ENCODE measurements at places on chromosomes 2 and 18.

DNA sequence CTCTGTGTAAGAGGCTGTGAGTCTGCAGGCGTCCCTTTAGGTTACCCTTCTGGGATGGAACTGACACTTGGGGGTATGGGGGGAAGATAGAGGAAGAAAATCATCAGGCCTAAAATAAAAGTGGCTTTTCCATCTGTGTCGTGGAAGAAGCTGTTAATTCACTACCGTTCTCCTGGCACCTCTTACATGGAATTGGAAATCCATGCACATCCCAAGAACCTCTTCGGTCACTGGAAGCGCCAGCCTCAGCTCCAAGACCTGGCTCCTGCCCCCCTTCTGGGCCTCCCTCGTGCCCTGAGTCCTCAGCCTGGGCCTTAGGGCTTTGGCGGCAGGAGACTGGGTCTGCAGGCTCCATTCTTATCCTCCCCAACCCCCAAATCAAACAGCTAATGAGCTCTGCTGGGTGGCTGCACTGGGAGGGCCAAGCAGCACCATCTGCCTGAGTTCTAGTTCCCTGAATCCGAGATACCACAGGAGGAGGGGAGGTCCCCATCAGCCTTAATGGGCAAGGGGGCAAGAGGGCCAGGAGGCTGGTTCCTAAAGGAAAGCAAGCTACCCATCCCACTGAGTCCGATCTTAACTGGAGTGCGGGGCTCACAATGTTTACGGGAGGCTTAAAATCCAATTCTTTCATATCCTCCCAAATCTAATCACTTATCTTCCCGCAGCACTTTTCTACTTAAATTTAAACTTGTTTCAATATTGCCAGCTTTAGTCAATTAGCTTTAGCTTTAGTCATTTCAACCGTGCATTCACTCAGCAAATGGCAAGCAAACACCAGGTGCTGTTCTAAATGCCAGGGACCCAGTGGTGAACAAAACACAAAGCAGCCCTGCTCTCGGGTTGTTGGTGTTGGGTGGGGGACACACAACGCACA lies 52.8 kb downstream of the FAM178B start:
- no peak for DNase-seq

- no peak for DNase-seq
Measured at GRCh38 chr18:11989966-11990380, 8.7 kb downstream of the IMPA2 start.

DNA sequence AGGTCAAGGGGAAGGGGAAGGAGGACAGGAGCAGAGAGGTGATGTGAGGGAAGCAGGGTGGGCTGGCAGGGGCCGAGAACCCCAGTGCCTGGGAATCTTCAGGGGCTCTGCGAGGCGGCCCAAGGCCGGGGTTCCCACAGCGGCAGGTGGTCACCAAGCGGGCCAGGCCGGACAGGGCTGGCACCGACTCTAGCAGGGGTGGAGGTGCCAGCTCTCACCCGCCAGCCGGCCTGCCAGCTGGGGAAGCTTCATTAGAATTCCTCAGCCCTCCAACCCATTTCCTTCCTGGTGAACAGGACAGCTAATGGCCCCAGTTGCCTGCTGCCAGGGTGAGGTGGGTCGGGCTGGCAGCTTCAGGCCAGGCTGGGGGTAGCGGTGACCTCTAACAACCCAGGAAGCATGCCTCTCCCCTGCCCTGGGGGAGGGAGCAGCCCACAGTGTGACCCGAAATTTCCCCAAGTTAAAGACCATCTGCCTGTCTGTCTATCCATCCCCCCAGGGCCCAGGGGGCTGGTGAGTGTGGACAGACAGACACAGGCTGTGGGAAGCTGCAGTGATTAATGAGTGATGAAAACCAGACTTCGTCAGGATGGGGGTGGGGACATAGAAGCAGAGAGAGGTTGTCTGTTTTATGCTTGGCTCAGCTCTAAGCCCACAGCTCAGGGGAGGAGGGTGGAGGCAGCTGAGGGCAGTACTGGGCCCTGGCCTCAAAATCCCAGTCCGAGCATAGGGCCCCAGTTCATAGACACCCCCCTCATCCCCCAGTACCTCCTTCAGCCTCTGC lies 144.1 kb downstream of the ZFP36L2 start:
- peak; percentile 54 for DNase-seq

GRCh38 chr2:206502729-206503128 lies 59.4 kb downstream of the ADAM23 start:
- no peak for DNase-seq

DNA sequence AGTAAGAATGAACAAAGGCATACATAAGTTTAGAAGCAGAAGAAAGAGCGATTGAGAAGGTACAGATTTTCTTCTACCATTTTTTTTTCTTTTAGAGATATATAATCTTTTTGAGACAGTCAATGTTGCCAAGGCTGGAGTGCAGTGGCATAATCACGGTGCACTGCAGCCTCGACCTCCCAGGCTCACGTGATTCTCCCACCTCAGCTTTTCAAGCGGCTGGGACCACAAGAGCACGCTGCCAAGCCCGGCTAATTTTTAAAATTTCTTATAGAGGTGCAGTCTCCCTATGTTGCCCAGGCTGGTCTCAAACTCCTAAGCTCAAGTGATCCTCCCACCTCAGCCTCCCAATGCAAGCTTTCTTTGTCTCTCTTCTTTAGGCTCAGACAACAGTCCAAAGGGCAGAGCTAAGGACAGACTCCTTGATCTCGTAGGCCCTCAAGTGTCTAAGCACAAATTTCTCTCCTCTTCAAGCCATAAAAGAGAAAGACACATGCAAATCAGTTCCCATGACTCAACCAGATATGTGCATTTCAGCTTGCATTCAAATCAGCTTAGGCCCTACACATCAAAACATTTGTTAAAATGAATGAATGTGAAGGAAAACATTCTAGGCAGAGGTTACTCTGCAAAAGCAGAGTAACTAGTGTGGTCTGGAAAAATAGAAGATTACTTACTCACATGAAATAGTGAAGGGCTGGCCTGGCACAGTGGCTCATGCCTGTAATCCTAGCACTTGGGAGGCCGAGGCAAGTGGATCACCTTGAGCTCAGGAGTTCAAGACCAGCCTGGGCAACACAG lies 18.0 kb downstream of the ITSN2 start:
- no peak for DNase-seq

GRCh38 chr2:133674433-133675331 lies 106.4 kb upstream of the NCKAP5 start:
- DNase-seq: peak; percentile 23
